Stimulated activated CD8-positive, alpha-beta memory T cell treated with anti-CD3 and anti-CD28 coated beads, Interleukin-4, amount 100 ng/mL, for 1 hour (primary cell): ENCODE measurements at places on chromosomes 11 and 22.

GRCh38 chr11:20102397-20102796 lies 57.9 kb downstream of the DBX1 start:
- DNase-seq, result no peak

- no peak for DNase-seq
These were observed 786 bp downstream of the CAPN1 start for GRCh38 chr11:65182258-65183170.

DNA sequence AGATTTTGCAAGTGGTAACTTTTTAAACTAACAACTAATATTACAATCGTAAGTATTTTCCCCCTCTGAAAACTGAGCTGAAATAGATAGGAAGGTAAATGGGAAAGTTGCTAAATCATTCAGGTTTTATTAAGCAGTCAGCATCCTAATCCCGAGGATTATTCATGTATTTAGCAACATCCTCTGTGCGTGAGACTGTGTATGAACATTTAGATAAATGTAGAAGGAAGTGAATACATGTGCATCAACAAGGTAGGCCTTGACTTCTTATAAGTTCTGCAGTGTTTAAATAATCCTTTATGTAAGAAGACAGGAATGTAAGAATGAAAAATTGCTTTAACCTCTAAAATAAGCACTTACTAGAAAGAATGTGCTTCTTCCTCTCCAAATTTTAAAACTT lies 745.9 kb upstream of the TENM4 start:
- DNase-seq, result no peak

- DNase-seq, result no peak
These were observed at the start of gene NTM for GRCh38 chr11:131370090-131370751. Gene NTM (plus strand): TSS chr11:131370615.

DNA sequence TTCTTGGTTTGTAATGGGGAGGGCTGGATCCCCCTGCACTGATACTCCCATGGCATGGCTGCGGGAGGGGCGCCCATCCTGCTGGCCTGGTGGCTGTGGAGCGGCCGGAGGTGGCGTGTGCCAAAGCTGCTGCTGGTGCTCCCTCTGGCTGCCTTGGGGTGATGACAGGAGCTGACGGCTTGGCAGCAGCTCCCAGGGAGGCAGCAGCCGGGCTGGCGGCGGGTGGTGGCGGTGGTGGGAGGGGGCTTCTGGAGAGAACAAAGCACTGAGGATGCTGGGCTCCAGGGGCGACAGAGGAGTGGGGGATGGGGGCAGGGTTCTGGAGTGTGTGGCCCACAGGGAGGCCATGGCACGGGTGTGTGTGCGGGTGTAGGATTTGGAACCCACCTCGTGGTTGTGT lies 11.4 kb upstream of the MPPED1 start:
- no peak for DNase-seq

DNA sequence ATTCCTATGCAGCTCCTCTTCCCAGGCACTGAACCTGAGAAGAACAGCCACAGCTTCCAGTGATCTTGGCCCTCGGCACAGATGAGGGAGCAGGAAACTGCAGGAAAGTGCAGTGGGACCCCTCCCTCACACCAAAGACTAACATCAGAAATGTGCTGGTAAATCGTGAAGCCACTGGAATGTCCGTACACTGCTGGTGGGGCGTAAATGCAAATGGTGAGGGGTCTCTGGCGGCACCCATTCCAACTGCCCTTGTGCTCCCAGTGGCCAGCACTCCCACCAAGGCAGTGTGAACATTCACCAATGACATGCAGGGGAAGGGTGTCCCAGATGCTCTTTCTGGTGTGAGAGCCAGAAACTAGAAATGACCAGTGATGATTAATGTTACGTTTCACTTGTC lies 574.0 kb downstream of the BRD1 start:
- DNase-seq, result no peak
